ENCODE measurements at places on chromosomes 6 and 20.

DNA sequence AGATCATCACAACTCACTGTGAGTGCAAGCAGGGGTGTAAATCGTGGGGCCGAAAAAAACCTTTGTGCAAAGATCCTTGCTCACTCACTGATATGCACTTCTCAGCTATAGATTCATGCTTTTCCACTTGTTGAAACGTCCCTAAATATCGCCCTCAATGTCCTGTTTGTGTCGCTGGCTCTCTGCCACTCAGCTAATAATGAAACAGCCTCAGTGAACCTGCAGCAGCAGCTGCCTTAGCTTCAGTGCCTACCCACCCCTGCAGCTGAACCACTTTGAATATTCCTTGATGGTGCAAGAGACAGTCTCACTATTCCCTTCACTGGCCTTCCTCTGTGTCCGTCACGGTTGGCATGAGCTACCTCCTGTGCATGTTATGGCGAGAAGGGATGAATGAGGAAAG lies 128.9 kb upstream of the NAA20 start:
- no peak for DNase-seq

GRCh38 chr20:36082315-36082915 lies 72.1 kb upstream of the EPB41L1 start:
- no peak for DNase-seq

DNA sequence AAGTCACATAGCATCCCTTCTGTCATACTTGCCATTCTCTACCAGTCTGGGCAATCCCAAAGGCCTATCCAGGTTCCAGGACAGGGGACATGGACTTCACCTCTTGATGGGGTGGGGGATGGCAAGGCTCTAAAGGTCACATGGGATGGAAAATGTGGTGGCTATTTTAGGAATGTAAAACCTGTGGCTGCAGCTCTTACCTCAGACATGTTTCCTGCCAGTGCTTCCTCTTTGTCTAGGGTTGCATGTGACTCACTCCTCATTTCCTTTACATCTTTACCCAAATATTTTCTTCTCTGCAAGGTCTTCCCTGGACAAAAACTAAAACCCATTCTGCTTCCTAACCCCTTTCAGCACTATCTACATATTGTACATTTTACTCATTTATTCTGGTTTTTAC lies 135.7 kb downstream of the BTBD3 start:
- no peak for DNase-seq

- DNase-seq = no peak
These were observed 168.6 kb downstream of the CD83 start for GRCh38 chr6:14286144-14286543.

DNA sequence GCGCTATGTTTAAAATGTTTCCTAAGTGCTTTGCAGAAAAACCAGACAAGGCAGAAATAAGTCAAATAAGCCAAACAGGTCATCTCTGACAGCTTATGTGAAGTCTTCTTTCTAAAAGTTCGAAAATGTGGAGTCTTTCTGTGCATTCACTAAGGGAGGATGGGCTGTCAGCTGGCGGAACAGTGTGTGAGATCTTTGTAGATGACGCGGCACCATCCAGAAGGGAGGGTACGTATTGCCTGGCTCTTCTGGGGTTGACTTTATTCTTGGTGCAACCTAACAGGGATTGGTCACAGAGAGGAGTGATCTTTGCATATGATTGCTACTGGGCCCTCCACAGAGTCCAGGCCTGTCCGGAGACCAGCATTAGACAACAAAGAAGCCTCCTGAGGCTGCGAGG lies 114.5 kb upstream of the EDN1 start:
- DNase-seq = no peak

DNA sequence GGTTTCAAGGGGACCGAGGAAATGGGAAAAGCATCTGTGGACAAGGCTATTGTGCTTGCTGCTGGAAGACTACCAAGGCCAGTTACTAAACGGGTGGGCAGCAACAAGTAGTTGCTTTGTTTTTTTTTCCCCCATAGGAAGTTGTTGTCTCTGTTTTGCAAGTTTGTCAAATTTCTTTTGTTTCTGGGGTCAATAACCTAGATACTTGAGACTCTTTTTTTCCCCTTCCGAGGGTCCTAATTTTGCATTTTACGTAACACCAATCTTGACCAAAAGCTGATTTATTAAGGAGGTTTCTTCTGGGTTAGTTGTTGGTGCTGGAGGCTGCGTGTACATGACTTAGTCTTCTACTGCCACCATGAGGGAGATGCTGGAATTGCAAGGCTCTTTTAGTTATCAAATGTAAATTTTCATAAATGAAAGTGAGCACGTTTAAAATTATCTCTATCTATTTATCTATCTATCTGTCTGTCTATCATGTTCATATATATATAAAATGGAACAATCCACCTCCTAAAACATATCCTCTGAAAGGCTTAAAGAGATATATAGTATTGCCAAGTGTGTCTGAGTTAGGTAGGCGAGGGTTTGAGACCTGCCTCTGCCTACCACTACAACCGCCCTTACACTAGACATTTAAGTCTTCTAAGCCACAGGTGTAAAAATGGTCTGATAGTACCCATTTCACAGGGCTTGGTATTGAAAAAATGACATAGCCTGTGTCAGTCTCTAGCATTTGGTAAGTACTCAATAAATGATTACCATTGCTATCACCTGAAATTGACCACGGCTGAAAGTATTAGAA lies 60.2 kb downstream of the GCLC start:
- DNase-seq = no peak

DNA sequence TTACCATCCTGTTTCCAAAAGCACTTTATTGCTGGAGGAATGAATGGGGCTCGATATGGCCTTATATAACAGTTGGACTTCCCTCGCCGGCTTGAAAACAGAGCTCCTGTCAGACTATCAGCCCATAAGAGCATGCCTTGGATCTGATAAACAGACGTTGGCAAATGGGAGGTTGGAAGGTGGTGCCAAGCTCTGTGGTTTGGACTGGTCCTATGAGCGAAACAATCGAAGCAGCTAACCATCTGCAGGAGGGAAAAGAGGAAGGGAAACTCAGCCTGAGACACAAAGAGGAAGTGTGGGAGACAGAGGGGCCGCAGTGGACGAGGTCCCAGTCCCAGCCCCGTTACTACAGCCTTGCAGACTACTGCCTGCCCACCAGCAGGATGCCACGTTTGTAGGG lies 92.9 kb downstream of the TFAP2C start:
- no peak for DNase-seq

Measured in frontal cortex (tissue), 4 donors.